SJSA1 (cell line): ENCODE measurements at places on chromosomes 7 and 10. TPM values are rescaled to one million over a fixed set of nuclear protein-coding genes. Genes with fewer than 3 reads are reported as not detected.
A peak's percentile ranks its signal among the peaks of the same experiment; 100 is the strongest.

GRCh38 chr10:83886871-83887270, 252.4 kb upstream of the GHITM start:
- no peaks in the 10 kb centered on the region for H3K4me1 ChIP-seq
- H3K36me3 ChIP-seq = no peaks in the 10 kb centered on the region
- H3K27me3 ChIP-seq = peaks cover 3% of the 10 kb centered on the region
- no peak for DNase-seq
- H3K27ac ChIP-seq = no peak overlapping the region
- H3K4me3 ChIP-seq = no peak overlapping the region

DNA sequence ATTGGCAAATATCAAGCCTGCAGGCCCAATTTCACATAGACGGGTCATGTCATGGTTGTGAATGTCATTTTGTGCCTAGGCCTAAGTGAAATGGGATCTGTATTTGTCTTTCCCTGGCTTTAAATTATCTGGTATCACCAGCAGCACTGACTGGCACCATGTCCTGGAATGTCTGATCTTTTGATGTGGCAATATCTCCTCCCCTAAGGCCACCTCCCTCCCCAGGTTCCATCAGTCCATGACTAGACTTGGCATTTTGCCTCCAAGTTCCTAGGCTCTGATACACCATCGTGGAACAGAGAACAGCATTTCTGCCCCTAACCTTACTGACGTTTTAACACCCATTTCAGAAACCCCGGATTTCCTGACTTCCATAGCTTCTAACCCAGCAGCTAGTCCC, 513.9 kb downstream of the GALNT17 start:
- H3K4me3 ChIP-seq = no peak overlapping the region
- H3K27me3 ChIP-seq = no peaks in the 10 kb centered on the region
- H3K36me3 ChIP-seq = no peaks in the 10 kb centered on the region
- H3K27ac ChIP-seq = no peak overlapping the region

DNA sequence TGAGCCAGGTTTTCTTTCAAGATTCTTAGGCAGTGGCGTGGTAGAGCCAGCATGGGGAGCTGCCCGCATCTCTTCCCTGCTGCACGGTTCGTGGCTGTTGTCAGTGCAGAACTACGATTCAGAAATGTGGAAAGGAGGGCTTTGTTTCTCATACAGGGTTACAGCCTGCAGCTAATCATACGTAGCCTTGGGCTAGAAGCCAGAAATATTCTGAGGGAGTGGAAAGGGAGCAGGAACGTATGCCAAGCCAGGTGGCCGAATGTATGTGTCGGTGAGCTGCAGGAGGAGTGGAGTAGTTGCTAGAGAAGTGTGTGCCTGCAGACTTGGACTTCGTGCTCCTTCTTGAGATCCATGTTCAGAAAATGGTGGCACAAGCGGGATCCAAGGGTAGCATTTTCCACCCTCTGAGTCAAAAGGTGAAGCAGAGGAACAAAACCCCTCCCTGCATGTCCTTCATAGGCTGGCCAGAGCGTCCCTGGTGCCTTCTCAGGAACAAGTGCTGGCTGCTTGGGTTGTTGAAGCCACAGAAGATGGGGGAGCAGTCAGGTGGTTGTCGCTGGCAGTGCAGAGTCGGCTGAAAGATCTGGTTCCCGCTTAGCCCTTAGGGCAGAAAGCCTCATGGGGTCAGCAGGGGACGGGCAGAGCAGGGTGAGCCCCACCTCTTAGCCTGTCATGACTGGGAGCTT, 40.9 kb downstream of the LANCL2 start:
- H3K4me1 ChIP-seq = peaks cover 6% of the 10 kb centered on the region
- no peak for DNase-seq
- no peak overlapping the region for H3K4me3 ChIP-seq

DNA sequence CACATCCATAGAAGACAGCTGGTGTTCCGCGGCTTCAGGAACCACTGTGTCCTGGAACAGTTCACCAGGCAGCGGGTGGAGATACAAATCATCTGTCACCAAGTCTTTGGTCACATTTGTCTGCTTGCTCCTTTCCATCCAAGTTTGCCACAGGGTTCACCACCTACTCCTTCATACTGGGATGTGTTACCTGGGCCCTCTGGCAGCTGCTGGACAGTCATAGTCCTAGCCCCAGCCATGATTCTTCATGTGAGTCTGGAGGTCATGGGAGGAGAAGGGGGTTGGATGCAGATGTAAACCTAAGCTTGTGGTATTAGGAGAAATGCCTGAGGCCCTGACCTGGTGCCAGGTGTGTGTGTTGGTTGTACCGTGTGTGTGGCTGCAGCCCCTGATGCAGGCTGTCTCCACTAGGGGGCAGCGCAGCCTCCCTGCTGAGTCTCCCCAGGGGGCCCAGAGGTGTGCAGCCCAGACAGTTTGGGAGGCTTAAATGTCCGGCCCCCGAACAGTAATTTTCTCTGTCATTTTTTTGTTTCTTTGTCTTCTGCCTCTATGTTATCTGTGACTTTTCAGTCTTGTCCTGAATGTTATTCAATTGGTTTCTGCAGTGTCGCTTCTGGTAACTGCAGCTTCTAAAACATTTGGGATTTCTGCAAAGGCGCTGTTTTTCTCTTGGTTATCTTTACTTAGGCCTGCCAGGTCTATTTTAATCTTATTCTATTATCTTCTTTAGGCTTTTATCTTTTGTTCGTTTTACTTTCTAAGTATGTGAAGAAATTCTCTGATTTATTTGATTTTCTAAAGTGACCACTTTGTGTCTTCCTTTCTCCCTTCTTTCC, 14.8 kb downstream of the NPS start:
- no peaks in the 10 kb centered on the region for H3K36me3 ChIP-seq
- peak; percentile 5 for DNase-seq
- no peaks in the 10 kb centered on the region for H3K4me1 ChIP-seq
- peaks cover 19% of the 10 kb centered on the region; the same call in 1 of the 2 replicates for H3K27me3 ChIP-seq

GRCh38 chr7:46189255-46189790, 268.3 kb upstream of the IGFBP3 start:
- H3K36me3 ChIP-seq = no peaks in the 10 kb centered on the region
- no peaks in the 10 kb centered on the region for H3K27me3 ChIP-seq
- H3K27ac ChIP-seq = peak overlapping the region; percentile 44
- DNase-seq = peak; percentile 72
- H3K4me3 ChIP-seq = no peak overlapping the region

RPEL1 gene
- 0.13 TPM in 1 of 2 replicates, not detected in the other for total RNA-seq

ACADSB gene
- total RNA-seq = 7.9 and 10.3 TPM in 2 replicates

GIMAP6 gene
- not detected in 2 replicates for total RNA-seq
